Activated T-helper 1 cell treated with anti-CD3 and anti-CD28 coated beads, Interleukin-12 subunit alpha, Interleukin-12 subunit beta, Interleukin-2, Interleukin-4 antibody, amounts not matched to agents 30 ng/mL and 10 ng/mL and 1 ng/mL, durations not matched to agents 14 hours and 24 hours and 36 hours (primary cell): ENCODE measurements at places on chromosomes 4 and X.

DNA sequence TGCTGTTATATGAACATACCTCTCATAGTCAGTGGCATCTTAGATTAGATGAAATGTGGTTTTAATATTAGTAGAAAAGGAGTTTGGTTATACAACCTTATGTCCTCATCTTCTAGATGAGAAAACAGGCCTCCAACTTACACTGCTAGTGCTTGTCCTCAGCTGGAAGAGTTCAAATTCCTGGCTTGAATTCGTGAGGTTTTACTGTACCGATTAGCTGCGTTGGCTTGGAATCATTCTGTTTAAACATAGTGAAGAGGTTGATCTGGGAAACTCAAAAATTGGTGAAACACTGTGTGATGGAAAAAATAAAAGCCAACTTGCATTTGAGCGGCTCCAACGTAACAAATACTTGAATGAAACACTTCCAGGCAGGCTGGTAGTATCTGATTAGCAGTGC, 81.0 kb downstream of the LNX1 start:
- DNase-seq: no peak

DNA sequence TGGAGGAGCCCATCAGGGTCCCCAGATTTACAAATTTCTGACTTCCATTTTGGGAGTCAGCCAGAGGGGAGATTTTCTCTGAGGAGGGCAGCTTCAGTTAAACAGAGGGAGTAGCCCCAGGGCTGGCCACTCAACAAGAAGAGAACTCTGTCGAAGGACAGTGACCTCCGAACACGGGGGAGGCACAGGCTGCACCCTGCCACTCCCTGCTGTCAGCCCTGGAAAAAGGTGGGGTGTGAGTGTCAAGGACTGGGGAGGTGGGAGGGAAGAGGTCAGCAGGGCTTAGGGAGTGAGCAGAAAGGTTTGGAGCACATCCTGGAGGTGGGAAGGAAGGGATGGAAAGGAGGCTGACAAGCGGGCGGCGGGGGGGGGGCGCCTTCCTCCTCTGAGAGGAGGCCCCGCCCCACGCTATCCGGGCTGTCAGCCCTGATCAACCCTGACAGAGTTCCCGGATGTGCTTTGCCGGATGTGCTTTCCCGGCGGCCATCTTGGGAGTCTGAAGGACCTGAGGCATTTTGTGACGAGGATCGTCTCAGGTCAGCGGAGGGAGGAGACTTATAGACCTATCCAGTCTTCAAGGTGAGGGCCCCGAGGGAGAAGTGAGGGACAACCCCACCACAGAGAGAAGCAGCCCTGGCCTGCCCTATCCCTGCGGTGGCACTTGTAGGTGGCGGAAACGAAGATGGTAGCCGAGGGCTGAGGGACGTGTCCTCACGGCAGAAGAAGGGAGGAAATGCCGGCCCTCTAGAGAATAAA, at the start of gene MAGEC1:
Gene MAGEC1 (plus strand): TSS at position 495 of the 756 bp plus-strand sequence. CDS start 1,179 bp downstream, outside the sequence.
- no peak for DNase-seq

- DNase-seq: no peak
Observed at GRCh38 chr4:184895012-184895695, 69.4 kb upstream of the ACSL1 start.

DNA sequence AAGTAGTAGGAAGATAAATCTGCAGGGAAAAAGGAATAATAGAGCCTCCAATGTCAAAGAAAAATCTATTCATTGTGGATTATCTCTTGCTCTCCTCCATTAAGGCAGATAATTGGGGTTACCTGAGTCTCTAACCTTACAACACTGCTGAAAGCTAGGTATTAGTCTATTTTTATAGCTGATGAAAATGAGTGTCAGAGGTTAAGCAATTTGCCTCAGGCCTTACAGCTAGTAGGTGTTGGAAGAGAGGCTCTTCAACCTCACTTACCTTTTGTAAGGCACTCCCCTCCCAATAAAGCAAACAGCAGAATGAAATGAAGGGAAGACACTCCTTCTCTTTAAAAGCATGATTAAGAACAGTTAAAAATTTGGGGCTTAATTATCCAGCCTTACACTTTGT, 45.4 kb upstream of the GAB1 start:
- DNase-seq: no peak

GRCh38 chr4:86976801-86977485, 42.1 kb downstream of the AFF1 start:
- DNase-seq: no peak

DNA sequence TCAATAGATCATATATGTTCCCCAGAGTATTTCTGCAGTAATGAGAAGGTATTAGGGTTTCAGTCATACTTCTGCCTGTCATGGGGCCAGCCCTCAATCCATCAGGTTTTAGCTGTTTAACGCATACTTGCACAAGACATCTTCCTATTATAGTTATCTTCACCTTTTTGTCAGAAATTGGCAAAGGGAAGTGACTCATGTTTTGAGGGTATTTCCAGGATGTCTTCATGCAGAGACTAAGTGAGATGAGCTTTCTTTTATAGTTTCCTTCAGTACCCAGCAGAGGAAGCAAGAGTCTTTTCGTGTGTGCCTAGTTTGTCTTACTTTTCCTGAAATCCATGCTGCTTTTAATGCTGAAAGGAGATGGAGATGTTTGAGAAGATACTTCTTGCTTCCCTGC, 9.5 kb downstream of the CSTF2 start:
- DNase-seq: no peak

DNA sequence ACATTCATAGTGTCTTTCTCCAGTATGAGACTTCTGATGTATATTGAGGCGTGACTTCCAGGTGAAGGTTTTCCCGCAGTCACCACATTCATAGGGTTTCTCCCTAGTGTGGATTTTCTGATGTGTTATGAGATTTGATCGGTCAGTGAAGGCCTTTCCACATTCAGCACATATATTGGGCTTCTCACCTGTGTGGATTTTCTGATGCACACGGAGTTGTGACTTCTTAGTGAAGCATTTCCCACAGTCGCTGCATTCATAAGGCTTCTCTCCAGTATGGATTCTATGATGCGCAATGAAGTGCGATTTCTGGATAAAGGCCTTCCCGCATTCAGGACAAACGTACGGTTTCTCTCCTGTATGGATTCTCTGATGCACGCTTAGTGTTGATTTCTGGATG, 35.4 kb downstream of the ZNF41 start:
- DNase-seq: no peak

GRCh38 chrX:118062048-118062789, 54.4 kb downstream of the KLHL13 start:
- DNase-seq: no peak

DNA sequence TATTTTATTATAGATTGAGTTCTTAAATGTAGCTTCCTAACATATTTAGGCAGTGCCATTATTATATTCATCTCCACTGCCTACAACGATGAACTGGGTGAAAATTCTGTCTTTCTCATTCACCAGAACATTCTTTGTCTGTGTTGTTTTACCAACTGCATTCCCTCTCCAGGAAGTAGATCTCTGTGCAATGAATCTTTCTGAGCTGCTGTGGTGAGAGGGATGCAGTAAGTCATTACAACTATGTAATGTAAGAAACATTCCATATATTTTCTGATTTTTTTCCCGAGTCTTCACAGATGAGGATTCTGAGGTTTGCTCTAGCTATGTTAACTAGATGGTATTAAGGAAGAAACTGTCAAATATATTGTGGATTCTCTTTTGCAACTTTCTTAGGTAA, 811.9 kb upstream of the PCDH7 start:
- no peak for DNase-seq
